ENCODE measurements at places on chromosomes 6 and 20.

GRCh38 chr20:57397693-57398108, 6.5 kb downstream of the RBM38 start:
- no peak for DNase-seq

- no peak for DNase-seq
Observed at GRCh38 chr6:7033202-7033601, 74.6 kb upstream of the RREB1 start.

DNA sequence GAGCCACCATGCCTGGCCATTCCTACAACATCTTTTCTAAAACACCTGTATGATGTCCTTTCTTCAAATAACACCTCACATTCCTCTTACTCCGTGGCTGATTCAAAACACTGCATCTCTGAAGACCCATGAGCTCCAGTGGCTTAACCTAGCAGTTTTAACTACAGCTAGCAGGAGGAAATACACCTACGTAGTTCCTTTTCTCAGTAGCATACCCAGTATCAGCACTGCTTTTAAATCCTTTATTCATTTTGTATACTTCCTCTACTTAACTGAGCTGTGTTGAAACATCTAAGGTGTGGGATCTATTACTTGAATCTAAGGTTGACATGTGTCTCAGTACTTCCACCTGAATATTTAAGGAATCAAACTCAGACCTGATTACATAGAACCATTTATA, 113.6 kb upstream of the CCDC28A start:
- no peak for DNase-seq

DNA sequence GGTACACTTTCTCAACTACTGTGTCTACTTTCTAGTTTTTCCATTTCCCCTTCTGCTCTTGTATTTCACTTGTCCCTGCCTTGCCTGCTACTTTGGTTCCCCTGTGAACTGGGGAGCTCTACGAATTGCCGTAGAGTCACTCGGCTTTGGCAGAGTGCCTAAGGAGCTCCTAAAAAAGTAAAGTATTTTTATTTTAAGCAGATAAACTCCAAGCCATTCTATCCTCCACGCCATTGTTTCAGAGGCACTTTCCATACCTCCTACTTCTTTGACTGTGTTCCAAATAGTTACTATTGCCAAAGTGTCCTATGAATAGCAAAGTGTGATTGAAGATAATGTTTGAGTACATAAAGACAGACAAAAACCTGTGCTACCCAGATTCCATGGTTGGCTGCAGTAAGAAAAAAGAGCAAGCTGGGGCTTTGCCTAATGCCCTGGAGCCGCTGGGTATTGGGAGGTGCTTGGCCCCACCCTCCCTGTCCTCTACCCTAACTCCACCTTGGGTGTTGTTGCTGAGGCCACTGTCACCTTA, 5.1 kb upstream of the MBOAT1 start:
- DNase-seq = no peak

Data from NCI-H774 (cell line).